ENCODE measurements at places on chromosomes 3 and 15. TPM values are rescaled to one million over a fixed set of nuclear protein-coding genes. Genes with fewer than 3 reads are reported as not detected.
A peak's percentile ranks its signal among the peaks of the same experiment; 100 is the strongest.

- H3K36me3 ChIP-seq: no peaks in the 10 kb centered on the region
- peaks cover 32% of the 10 kb centered on the region for H3K4me1 ChIP-seq
- H3K27me3 ChIP-seq: peaks cover 2% of the 10 kb centered on the region
- no peak overlapping the region for H3K4me3 ChIP-seq
- no peak for DNase-seq
- no peak overlapping the region for H3K27ac ChIP-seq
These were observed 1.6 kb upstream of the RBMS3 start for GRCh38 chr3:29279286-29279685.

GRCh38 chr15:51382787-51383186 is 41.3 kb downstream of the GLDN start:
- peaks cover 5% of the 10 kb centered on the region for H3K27me3 ChIP-seq
- no peak for DNase-seq
- H3K36me3 ChIP-seq: no peaks in the 10 kb centered on the region

DNA sequence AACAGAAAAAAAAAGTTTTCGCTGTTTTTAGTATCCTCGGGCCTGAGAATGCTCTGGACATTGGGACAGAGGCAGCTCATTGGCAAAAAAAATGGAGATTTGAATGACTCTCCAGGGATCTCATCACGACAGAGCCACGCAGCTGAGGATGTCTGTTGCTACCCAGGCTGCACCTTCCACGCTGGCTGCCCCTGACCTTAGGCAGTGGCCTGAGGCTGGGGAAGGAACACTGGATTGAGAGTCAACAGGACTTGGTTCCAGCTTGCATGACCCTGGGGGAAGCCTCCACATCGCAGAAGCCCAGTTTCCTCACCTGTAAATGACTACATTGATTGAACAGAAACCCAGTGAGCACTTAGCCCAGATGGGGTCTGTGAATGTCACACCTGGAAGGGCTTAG is 8.7 kb upstream of the ACSBG1 start:
- no peak overlapping the region for H3K4me3 ChIP-seq
- peaks cover 2% of the 10 kb centered on the region for H3K4me1 ChIP-seq
- H3K27ac ChIP-seq: no peak overlapping the region
- no peaks in the 10 kb centered on the region for H3K36me3 ChIP-seq
- DNase-seq: no peak
- H3K27me3 ChIP-seq: peaks cover 10% of the 10 kb centered on the region

DNA sequence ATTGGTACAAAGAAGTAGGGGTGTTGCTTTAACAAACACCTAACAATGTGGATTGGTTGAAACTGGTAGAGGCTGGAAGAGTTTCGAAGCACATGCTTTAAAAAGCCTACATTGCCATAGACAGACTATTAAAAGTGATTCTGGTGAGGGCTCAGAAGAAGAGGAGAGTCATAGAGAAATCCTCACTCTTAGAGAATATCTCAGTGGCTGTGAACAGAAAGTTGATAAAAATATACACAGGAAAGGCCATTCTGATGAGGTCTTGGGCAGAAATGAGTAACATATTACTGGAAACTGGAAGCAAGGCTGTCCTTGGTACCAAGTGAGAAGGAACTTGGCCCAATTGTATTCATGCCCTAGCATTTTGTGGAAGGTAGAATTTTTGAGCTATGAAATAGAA is 173.7 kb upstream of the CRBN start:
- no peaks in the 10 kb centered on the region for H3K4me1 ChIP-seq
- no peaks in the 10 kb centered on the region for H3K27me3 ChIP-seq
- no peak overlapping the region for H3K27ac ChIP-seq
- H3K4me3 ChIP-seq: no peak overlapping the region

DNA sequence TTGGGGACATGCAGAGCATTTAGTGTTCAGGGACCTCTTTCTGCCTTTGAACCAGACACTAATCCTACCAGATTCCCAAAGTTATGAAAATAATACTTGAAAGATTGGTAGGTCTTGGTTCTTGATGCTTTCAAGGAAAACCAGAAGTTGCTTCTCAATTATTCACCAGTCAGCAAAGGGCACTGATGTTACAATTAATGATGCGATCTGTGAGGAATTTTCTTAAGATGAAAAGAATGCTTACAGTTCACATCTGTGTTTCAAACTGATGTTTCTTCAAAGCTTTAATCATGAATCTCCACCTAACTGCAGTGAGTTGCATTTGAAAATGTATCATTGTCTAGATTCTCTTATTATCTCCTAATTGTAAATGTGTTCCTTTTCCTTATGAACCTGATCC is 161.0 kb downstream of the NAALADL2 start:
- no peaks in the 10 kb centered on the region for H3K4me1 ChIP-seq
- DNase-seq: no peak
- no peak overlapping the region for H3K4me3 ChIP-seq
- no peaks in the 10 kb centered on the region for H3K36me3 ChIP-seq
- H3K27me3 ChIP-seq: no peaks in the 10 kb centered on the region
- H3K27ac ChIP-seq: no peak overlapping the region

DNA sequence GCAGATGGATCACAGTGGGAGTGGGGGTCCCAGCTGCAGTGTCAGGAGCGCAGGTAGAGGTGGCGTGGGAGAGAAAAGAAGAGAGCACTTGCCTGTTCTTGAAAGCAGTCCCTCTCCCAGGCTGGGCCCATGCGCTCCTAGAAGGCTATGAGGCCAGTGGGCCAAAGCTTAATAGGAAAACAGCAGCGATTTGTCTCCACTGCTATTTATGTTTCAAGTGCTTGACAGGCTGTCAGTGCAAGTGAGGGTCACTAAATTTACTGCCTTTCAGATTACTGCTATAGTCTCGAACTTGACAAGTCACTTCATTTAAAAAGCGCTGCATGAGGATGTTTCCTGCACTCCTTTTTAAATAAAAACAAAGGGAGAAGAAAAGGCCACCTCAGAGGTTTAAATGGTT is 239.5 kb downstream of the GAP43 start:
- no peak overlapping the region for H3K27ac ChIP-seq
- H3K36me3 ChIP-seq: no peaks in the 10 kb centered on the region
- no peak overlapping the region for H3K4me3 ChIP-seq
- H3K4me1 ChIP-seq: no peaks in the 10 kb centered on the region
- no peak for DNase-seq
- H3K27me3 ChIP-seq: peaks cover 29% of the 10 kb centered on the region

DNA sequence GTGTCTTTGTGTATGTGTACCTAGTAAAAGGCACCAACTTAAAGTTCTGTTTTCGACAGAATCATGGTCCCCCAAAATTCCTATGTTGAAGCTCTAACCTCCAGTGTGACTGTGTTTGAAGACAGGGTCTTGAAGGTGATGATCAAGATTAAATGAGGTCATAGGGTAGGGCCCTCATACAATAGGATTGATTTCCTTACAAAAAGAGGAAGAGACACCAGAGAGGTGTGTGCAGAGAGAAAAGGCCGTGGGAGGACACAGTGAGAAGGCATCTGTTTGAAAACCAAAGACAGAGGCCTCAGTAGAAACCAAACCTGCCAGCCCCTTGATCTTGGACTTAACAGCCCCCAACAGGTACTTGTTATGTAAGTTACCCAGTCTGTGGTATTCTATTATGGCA is 52.0 kb upstream of the CORO2B start:
- H3K4me1 ChIP-seq: peaks cover 31% of the 10 kb centered on the region
- no peaks in the 10 kb centered on the region for H3K36me3 ChIP-seq
- peaks cover 39% of the 10 kb centered on the region for H3K27me3 ChIP-seq
- no peak overlapping the region for H3K27ac ChIP-seq
- H3K4me3 ChIP-seq: no peak overlapping the region

DNA sequence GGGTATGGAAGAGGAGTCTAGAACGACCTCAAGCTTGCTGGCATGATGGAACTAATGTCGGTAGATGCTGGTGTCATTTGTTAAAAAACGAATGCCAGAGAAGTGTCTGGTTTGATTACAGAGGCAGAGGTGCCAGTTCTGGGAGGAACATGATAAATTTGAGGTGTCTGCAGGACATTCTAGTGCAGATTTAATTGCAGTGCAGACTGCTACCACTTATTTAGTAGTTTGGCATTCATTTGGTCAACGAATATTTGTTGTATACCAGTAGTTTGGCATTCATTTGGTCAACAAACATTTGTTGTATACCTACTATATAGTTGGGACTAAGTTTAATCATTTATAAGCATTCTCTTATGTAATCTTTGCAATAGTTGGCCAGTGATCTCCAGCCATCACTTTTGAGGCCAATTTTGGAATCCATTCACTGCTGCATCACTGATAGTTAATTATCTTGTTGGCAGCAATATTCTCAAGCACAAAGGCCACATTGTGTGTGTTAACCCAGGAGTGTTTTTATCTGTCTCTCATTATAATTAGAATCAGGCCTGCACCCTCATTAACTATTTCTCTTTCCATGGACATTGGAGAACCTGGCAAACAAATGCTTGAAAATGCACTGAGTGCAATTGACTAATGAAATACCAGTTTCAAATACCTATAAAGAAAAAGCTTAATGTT is 19.5 kb upstream of the TGFBR2 start:
- no peak overlapping the region for H3K4me3 ChIP-seq
- H3K36me3 ChIP-seq: no peaks in the 10 kb centered on the region
- H3K27ac ChIP-seq: no peak overlapping the region
- no peak for DNase-seq
- H3K4me1 ChIP-seq: no peaks in the 10 kb centered on the region

DNA sequence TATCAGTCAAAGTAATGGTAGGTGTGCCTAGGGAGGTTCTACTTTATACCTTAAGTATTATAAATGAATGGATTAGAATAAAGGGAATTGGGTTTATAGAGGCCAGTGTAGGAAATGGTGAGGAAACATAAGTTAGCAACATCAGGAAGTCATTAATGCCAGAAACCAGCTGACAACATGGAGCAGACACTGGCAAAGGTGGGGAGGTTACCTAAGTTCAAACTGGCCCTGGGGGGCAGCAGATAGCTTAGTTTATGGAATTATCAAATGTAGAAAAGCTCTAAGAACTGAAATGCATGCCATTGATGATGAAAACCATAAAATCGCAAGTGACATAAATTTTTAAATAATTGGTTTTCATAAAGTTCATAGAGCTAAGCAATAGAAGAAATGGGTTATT is 498.6 kb downstream of the NAALADL2 start:
- H3K4me3 ChIP-seq: no peak overlapping the region
- no peaks in the 10 kb centered on the region for H3K4me1 ChIP-seq
- DNase-seq: no peak
- no peak overlapping the region for H3K27ac ChIP-seq

GRCh38 chr3:101858464-101859030 is 9.2 kb downstream of the NFKBIZ start:
- no peak overlapping the region for H3K4me3 ChIP-seq
- peaks cover 61% of the 10 kb centered on the region for H3K4me1 ChIP-seq
- H3K27ac ChIP-seq: peak overlapping the region; percentile 22

GRCh38 chr15:80182611-80183261 is 29.9 kb downstream of the FAH start:
- H3K27ac ChIP-seq: no peak overlapping the region
- no peak overlapping the region for H3K4me3 ChIP-seq
- H3K36me3 ChIP-seq: peaks cover 49% of the 10 kb centered on the region
- no peaks in the 10 kb centered on the region for H3K27me3 ChIP-seq
- no peaks in the 10 kb centered on the region for H3K4me1 ChIP-seq
- DNase-seq: no peak

GRCh38 chr3:175015056-175015635 is 156.0 kb downstream of the NAALADL2 start:
- no peaks in the 10 kb centered on the region for H3K4me1 ChIP-seq
- no peak for DNase-seq
- H3K27ac ChIP-seq: no peak overlapping the region
- no peaks in the 10 kb centered on the region for H3K36me3 ChIP-seq
- H3K27me3 ChIP-seq: no peaks in the 10 kb centered on the region
- H3K4me3 ChIP-seq: no peak overlapping the region

GRCh38 chr3:151960961-151961580 is 87.6 kb downstream of the SUCNR1 start:
- no peaks in the 10 kb centered on the region for H3K36me3 ChIP-seq
- no peak overlapping the region for H3K27ac ChIP-seq
- H3K27me3 ChIP-seq: peaks cover 2% of the 10 kb centered on the region
- DNase-seq: no peak

- H3K4me1 ChIP-seq: no peaks in the 10 kb centered on the region
- no peak overlapping the region for H3K4me3 ChIP-seq
- H3K36me3 ChIP-seq: no peaks in the 10 kb centered on the region
- H3K27ac ChIP-seq: no peak overlapping the region
- no peak for DNase-seq
These were observed 1.2 kb downstream of the UROC1 start for GRCh38 chr3:126516152-126516935.

- peaks cover 4% of the 10 kb centered on the region for H3K27me3 ChIP-seq
- no peaks in the 10 kb centered on the region for H3K36me3 ChIP-seq
- H3K4me3 ChIP-seq: no peak overlapping the region
- H3K27ac ChIP-seq: no peak overlapping the region
These were observed 283.3 kb upstream of the RGMA start for GRCh38 chr15:93372208-93372864.

DNA sequence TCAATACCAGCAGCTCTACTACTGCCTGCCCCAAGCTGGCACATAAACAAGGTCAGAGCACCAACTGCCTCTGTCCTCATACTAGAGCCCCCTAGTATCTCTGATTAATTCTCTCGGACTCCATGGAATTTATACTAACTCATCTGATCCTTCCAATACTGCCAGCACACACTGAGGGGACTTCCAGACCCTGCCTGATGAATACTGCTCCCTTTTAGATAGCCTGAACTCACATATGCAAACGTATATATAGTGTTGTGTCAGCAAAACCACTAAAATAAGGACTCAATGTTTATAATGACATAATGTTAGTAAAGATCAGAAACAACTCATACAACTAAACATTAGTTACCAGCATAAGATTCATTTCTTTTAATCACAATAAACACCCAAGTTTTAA is 25.0 kb downstream of the CEP70 start:
- H3K4me1 ChIP-seq: peaks cover 10% of the 10 kb centered on the region
- peaks cover 5% of the 10 kb centered on the region for H3K27me3 ChIP-seq
- H3K36me3 ChIP-seq: peaks cover 14% of the 10 kb centered on the region
- no peak for DNase-seq

DNA sequence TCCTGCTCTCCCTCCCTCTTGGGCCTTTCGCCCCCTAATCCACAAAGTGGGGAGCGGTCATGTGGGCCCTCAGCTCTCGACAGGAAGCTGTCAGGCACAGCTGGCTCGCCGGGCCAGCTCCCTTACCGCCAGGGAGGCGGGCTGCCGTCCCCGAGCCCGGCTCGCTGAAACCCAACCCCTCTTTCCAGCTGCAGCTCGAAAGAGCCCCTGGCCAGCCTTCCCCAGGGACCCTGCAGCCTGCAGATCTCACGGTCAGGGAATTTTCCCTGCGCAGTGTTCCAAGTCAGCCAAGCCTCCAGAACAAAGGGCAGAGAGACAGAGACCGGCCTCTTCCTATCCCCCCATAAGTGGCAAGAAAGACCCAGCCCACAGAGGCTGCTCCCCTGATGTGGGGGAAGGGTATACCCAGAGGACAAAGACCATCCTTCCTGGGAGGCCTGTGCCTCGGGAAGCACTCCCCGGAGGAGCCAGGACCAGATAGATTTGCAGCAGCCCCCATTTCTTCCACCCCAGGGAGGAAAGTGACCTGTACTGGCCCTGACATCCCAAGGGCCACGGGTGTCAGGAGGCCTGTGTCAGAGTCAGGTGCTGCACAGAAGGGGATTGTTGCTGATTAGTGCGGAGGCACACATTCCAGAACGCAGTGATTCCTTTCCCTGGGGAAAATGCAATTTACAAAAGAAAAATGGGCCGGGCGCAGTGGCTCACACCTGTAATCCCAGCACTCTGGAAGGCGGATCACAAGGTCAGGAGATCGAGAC is 32.6 kb downstream of the MAGEF1 start:
- H3K36me3 ChIP-seq: no peaks in the 10 kb centered on the region
- peaks cover 10% of the 10 kb centered on the region for H3K27me3 ChIP-seq
- H3K4me1 ChIP-seq: no peaks in the 10 kb centered on the region
- H3K27ac ChIP-seq: no peak overlapping the region
- no peak for DNase-seq
- no peak overlapping the region for H3K4me3 ChIP-seq

JAGN1 gene
- total RNA-seq: 28.6 TPM

SLC9C1 gene
- not detected for total RNA-seq

AGTR1 gene
- not detected for total RNA-seq

CCDC39 gene
- not detected for total RNA-seq

CEP19 gene
- total RNA-seq: 5.5 TPM

GHSR gene
- total RNA-seq: not detected

THOC7 gene
- total RNA-seq: 78.4 TPM

TNNC1 gene
- total RNA-seq: 2.3 TPM
